Eye (tissue), 1 donor: ENCODE measurements at places on chromosomes 2 and 18.
A peak's percentile ranks its signal among the peaks of the same experiment; 100 is the strongest.

DNA sequence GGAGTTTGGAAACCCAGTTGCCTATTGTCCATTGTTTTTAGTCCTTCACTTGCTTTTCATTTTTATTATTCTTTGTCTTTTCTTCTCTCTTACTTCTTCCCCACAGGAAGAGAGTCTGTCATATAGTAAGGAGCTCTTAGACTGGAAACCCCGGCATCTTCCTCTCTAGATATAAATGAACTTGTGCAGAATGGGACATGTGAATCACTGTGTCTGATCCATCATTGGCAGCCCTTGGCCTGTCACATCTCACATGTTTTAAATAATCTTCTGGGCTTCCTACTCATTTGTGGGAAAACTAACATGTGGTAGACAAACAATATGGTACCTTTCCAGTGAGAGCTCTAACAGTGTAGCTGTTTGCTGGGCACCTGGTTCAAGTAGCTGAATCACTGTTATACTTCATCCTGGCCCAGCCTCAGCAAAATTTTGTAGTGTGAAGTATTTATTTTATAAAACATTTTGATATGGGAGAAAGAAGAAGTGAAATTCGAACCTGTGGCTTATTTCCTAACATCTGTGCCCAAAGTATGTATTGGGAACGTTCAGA, 112.8 kb downstream of the PHLPP1 start:
- DNase-seq, result no peak

- no peak for DNase-seq
Observed at GRCh38 chr2:59741840-59742239, 811.6 kb downstream of the BCL11A start.

- no peak for DNase-seq
Observed at GRCh38 chr2:238092486-238093035, 7.6 kb upstream of the ESPNL start.

DNA sequence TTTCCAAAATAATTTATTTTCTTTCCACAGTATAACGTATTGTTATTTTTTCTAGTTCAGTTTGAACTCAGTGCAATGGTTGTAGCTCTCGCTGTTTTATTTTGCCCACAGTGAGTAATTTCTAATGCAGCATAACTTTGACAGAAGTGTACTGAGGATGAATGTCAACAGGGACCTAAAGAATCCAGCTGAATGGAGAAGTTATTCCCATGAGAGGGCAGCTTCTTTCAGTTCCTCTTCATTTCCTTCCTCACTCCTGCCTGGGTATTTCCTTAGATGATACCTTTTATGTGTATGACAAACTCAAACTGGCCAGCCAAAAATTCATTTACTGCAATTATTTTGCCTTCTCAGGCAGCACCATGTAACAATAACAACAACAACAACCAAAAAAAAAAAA, 1223.1 kb upstream of the ZEB2 start:
- DNase-seq, result no peak

GRCh38 chr2:233814056-233814835, 36.1 kb downstream of the MROH2A start:
- no peak for DNase-seq

DNA sequence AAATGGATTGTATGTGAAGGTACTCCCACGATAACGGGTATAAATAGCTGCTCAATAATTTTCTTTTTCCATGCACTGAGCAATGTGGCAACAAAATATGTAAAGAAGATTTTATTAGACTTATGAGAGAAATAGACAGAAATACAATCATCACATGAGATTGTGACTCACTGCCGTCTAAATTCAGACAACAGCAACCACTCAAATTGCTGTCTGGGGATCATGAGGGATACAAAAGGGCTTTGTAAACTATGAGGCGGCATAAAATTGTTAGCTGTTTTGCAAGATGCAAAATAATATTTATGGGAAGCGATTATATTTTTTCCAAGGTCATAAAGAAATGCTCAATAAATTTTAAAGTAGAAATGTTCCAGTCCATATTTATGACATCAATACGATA, 259.1 kb upstream of the AGAP1 start:
- DNase-seq, result no peak

DNA sequence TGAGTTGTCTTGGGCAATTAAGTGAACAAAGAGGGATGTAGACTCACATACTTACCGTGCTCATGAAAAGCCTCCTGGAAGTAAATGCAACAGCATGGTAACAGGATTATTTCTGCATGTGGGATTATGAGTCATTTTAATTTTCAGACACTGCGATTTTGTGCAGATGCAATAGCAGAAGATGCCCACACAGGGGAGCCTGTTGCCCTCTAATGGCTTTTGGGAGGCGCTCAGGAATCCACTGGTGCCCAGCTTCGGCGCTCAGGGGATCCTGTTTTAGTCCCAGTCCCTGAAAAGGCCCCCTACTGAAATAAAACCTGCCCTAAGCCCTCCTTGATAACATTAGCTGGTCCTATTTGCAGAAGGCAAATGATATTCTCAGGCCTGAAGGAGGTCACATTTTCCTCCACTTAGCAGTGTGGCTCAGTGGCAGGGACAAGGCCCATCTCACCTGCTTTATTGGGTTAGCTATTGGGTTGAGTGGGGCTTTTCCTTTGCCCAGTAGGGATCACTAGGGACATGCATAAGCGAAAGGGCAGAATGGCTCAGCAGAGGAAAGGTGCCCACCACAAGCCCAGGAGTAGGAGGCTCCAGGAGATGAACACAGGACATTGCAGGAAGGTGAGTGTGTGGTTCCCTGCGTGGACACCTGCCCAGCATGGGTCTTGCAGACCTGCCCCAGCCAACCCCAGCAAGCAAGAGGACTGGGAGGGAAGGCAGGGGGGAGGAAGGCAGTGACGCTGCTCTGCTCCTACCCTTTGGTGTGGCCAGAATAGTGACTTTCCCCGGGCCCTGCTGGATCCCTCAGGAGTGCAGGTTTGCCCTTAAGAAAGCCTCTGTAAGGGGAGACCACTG, 26.5 kb upstream of the KCNS3 start:
- peak; percentile 82 for DNase-seq

DNA sequence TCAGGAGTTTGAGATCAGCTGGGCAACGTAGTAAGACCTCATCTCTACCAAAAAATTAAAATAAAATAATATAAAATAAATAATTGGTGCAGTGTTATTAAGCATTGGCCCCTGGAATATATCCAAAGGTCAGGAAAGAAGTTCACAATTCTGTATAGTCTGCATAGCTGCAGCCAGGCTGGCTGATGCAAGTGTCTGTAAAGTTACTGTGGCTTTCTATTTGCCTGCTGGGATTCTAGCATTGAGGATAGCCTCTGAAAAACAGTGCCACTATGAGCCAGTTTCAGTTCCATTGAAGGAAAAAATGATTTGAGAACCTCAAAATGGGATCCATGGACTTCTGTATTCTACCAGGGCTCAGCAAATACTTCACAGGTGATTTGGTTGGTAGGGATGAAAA, 208.6 kb downstream of the PARD3B start:
- no peak for DNase-seq

DNA sequence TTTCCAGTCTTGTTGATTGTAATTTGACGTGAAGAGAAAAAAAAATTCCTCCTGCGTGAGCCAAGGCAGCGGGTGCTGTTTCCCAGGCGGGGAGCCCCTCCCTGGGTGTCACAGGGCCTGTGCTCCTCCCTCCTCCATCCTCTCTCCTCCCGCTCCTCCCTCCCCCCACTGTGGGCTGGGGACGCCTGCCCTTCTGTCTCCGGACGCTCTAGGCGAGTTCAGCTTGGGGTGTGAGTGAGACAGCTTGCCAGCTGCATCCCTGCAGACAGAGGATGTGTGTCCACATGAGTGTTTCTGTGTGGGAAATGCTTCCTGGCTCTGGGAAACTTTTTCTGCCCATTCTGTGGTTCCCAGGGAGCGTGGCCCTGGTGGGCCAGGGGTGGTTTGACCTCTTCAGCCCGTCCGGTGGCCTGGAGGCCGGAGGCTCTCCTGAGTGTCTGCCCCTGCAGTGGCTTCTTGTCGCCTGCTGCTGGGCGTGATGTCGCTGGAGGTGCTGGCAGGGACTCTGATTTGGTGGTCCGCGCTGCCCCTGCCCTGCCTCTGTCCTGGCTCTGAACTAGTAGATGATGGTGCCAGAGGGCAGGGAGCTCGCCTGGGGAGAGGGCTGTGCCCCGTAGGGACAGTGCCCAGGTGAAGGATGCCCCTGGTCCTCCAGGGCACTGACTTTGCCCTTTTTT, 96.4 kb downstream of the USP40 start:
- peak; percentile 61 for DNase-seq

GRCh38 chr2:42756150-42756775, 7.7 kb downstream of the OXER1 start:
- DNase-seq, result no peak

DNA sequence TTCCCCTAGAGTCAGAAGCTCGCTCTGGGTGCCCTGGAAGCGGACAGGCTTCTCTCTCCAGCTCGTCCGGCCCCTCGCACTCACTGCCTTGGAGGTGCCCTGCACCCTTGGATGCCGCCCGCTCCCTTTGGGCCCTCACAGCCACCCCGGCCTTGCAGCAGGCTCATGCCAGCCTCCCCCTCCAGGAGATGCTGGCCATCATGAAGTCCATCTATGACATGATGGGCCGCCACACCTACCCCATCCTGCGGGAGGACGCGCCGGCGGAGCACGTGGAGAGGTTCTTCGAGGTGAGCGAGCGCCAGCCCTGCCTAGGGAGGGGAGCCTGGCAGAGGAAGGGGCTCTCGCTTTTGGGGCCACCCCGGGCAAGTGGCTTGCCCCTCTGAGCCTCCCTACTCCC, 20.3 kb upstream of the FAHD2A start:
- DNase-seq, result no peak

DNA sequence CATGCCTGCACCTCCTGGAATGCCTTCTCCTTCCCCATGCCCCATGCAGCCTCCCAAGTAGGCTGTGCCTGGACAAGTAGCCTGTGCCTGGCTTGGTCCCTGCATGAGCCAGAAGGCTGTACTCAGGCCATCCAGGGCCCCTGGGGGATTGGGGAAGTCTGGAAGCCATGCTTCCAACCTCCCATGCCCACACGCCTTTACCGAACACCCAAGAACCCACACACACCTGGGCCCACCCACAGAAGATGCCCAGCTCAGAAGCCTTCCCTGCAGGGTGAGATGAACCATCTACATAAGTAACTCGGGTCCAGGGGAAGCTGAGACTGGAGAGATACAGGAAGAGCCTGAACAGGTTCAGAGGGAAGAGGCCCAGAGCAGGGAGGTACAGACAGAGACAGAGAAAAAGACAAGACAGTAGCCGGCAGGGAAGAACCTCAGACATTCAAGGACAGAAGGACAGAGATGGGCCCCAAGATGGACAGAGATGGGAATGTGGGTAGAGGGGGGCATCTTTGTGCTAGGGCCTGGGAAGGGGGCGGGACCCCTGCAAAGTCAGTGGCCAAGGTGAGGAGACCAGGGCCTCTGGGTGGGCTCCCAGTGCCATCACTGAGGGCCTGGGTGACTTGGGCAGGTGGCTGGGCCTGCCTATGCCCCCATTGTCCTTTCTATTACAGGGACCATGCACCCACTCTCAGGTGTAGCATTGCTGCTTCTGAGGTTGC, 4.3 kb downstream of the BIN1 start:
- no peak for DNase-seq

DNA sequence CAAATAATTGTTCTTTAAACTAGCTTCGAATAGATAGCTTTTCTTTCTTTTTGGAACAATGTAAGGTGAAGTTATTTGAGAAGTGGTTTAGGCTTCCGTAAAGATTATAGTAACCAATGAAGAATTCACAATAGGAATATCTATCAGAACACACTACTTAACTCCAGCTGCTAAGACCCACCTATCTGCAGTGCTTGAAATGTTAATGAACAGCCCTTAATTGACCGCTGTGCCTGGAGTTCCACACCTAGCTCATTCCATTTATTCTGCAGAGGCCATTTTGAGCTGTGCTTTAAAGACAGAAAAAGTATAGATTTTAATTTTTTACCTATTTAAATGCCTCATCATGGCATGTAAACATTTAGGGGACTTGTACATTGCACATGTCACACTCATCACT, 83.3 kb upstream of the APCDD1 start:
- no peak for DNase-seq

- no peak for DNase-seq
Observed at GRCh38 chr18:21599585-21600525, 649 bp downstream of the ESCO1 start.

- peak; percentile 5 for DNase-seq
Observed at GRCh38 chr2:72689579-72690195, 136.1 kb downstream of the EXOC6B start.

GRCh38 chr2:217725409-217725808, 277.4 kb downstream of the TNS1 start:
- DNase-seq, result no peak

DNA sequence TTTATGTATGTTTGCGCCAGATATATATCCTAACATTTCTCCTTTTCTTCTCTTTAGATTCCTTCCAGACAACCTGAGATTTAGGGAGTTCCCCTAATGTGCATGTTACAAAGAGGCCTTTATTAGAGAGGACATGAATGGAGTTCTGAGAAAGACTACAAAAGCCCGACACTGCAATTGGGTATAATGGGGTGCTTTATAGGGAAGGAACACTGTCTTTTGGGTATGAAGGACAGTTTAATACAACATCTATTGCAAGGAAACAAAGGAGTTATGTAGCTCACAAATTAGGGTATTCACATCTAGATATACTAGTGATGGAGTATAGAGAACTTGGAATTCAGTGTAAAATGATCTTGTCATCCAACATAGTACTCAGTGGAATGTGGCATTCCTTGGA, 383.8 kb downstream of the FIGN start:
- DNase-seq, result no peak

DNA sequence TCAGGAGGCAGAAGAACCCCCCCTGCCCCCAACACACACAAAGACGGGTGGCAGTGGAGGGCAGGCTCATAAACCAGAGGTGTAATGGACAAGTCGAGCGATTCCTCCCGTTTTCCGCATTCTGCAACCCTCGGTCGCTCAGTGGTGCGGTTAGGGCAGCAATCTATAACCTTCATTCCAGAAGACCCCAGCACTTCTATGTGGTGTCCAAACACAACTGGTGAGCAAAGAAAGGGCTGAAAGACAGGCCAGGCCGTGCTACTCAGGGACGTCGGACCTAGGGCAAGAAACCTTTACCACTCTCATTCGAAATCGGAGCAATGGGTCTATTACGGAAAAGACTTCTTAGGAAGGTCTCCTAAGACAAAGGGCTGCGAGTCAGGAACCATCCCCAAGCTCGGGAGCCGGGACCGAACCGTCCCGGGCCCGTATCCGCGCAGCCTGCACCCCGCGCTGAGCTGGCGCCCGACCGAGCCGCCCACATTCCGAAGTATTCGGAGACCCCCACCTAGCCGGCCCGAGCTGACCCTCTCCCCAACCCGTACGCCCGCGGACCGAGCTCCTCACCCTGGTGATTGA, 568 bp downstream of the ARL5A start:
- no peak for DNase-seq

DNA sequence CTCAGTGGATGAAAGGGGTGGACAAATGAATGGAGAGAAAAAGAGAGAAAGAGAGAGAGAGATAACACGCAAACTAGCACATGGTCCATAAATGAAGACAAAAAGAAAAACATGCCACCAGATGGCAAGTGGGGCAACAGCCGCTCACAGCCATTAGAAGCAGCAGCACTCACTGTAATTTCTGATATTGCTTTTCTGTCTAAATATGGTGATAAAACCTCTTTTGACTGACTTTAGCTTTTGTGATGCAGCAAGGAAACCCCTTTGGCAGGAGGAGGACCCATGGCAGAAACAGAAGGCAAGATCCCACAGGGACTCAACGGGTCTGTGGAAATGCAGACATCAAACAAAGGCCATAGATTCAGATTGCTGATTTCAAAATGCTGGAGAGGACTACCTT, 88.0 kb upstream of the CDH20 start:
- peak; percentile 37 for DNase-seq
